ENCODE measurements at places on chromosomes 7 and 10.

DNA sequence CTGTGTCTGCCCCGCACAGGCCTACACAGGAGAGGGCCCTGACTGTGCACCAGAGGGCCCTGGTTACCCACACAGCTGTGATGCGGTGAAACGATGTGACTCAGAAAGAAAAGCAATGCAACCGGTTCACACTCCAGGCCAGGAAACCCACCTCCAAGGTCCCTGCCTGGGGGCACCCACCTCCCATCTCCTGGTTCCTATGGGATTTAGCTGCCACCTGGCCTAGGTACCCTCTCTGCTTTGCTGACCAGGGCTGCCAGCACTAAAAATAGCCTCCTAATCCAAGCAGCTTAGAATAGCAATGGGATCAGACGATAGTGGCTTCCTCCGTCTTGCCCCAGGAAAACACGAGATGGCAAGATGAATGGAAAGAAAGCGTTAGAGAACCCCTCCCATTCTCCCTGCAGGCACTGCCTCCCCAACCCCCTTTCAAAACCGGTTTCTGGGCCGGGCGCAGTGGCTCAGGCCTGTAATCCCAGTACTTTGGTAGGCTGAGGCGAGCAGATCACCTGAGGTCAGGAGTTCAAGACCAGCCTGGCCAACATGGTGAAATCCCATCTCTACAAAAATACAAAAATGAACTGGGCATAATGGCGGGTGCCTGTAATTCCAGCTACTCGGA lies 12.4 kb downstream of the RBP3 start:
- DNase-seq = no peak

DNA sequence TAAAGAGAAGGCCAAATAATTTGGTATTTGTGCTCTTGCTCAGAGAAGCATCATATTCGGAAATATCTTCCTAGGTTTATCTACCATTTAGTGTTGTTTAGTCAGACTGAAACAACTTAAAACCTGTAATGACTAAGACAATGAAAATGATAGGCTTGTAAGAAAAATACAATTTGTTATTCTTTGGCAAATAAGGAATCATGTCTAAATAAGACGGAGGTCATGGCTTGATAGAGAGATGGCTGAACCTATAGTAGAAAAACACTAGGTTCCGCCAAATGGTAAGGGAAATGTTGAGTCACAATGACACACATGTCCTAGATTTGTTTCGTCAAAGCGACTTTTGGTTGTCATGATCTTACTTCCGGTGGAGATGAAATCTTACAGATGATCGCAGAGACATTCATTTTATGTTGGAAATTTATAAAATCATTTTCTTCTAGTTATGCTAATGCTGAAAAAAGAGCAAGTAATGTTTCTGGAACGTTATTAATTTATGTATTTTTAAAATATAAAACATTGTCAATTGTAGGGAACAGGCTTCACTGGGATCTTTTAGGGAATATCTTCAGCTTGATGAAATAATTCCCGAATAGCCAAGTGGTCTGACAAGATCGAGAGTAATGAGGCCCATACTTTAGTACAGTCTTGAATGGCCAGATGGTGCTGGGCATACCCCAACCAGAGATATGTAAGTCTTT lies 1.0 kb downstream of the SRGN start:
- no peak for DNase-seq

DNA sequence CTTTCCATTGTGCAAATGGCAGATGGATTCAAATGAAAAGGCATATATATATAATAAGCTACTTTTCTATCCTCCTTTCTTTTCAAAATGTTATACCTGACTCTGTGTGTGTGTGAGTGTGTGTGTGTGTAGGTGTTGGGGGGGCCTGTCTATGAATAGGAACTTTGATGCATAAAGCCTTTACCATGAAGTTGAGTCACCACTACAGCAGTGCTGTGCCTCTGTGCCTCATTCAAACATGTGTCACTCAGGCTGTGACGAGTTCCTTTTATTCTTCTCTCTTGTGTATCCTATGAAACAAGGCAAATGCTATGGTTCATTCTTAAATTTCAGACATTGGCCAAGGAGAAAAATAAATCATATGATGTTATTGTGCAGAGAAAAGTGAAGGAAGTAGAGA lies 52.7 kb upstream of the DKK1 start:
- DNase-seq = no peak

GRCh38 chr7:112157072-112157471 lies 49.1 kb downstream of the DOCK4 start:
- DNase-seq = no peak

GRCh38 chr10:44334621-44335184 lies 50.2 kb downstream of the CXCL12 start:
- peak; percentile 44 for DNase-seq

- no peak for DNase-seq
These were observed 28.4 kb downstream of the CDK6 start for GRCh38 chr7:92808006-92808405.

DNA sequence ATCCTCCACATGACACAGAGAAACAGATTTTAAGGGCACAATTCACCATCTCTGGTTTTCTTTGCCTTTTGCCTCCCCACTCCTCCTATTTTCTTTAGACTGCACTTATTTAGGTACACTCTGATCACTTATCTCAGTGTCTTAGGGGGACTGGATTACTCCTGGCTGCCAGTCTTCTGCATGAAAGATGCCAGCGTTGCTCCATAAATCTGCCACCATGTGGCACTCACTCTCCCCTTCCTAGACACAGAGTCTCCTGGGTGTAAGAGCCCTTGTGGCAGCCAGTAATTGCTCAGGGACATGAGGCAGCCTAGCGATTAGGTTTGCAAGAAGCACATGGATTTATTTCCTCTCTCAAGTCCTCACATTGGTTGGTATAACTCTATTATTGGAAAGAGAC lies 34.5 kb upstream of the RBM20 start:
- DNase-seq = no peak

DNA sequence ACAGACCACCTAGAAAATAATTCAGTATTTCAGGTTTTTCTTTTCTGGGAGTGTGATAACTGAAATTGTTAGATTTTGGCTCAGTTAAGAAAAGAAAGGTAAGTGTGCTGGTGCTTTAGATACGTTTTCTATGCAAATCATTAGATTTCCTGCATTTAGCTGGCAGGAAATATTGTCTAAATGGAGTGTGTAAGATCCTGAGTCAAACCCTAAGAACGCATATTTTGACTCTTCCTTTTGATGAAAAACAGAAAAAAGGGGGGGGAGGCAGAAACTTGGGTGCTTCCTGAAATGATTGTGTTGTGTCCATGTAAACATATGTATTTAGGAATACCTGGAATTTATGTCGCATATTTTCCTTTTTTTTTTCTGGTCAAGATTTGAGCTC lies 1.2 kb downstream of the GRK5 start:
- no peak for DNase-seq

DNA sequence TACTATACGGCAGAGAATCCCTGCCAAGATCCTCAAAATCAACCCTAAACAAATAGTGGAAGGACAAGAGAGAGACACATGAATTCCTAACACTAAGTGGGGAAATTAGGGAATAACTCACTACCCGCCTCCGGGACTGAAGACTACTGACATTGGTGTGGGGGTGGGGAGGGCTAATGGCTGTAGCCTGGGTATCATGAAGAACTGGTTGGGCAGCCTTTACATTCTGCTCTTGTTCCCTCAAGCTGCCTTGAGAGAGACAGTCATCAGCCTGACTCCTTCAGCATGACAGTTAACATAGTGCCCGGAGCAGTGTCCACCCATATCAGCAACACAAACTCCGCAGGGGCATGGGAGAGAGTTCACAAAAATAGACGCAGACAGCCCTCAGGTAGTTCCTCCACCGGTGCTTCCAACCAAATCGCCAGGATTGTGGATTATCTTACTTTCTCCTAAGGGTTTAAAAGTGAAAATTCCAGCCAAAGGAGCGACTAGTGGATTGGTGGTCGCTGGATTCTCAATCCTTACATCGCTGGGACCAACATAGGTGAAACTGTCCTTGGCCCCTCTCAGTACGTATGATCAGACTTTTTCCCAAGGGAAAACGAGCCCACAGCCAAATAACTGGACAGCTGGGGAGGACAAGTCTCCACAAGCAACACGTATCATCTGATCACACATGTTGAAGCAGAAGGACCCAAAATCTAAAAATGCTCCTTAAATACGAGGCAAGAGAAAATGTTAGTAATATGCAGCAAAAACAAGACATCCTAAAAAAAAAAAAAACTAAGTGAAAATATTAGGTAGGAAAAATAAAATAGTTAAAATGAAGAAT lies 22.6 kb downstream of the TMEM254 start:
- no peak for DNase-seq

DNA sequence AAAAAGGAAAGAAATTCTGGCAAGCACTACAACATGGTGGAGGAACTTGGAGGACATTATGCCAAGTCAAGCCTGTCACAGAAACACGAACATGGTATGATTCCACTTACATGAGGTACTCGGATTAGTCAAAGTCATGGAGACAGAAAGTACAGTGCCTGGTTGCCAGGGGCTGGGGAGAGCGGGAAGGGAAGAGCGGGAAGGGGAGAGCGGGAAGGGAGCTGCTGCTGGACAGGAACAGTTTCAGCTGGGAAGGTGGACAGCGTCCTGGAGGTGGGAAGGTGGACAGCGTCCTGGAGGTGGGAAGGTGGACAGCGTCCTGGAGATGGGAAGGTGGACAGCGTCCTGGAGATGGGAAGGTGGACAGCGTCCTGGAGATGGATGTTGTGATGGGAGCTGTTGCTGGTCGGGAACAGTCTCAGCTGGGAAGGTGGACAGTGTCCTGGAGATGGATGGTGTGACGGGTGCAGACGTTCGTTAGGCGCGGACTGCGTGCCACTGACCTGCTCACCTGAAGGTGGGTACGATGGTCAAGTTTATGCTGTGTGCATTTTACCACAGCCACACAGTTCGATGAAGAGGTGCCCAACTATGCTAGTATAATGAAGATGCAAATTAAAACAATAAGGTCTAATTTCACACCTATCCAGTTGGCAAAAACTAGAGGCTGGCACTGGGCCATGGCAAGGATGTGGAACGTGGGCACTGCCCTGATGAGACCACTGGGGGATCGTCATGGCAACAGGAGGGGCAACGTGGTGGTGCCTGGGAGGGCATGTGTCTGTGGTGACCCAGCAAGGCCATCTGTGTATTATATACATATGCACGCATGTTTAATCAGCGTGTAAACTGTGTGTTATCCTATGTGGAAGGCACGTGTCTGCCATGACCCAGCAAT lies 103.8 kb downstream of the NKX6-2 start:
- DNase-seq = no peak

DNA sequence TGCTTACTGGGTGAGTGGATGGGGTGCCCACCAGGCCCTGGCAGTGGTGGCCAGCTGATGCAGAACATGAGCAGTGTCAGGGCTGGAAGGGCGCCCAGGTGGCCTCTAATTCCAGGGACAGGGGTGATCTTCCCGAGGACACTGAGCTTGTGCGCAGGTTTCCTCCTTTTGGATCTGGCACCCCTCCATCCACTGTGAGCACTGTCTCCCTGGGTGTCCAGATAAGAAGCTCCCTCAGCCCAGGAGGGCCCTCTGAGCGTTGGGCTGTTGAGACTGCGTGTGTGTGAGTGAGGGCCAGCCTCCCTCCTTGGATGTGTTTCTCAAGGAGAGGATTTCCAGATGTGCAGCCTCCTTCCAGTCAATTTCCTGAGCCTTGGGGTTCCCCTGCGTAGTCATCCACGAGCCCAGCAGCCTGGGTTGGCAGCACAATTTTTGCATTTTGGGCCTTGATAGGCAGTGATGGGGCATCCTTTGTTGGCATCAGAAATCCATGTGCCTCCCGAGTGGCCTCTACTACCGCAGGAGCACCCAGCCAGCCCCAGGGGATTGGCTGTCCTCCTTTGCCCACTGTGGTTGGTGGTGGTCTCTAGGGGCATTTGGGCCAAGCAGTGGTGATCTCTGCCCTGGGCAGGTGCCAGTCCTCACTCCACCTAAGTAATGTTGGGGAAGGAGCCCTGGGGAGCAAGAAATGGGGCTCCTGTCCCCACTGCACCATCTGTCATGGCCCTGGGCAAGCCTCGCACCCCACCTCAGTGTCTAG lies 20.9 kb upstream of the BTBD16 start:
- DNase-seq = no peak

- no peak for DNase-seq
These were observed 132.5 kb upstream of the WNT16 start for GRCh38 chr7:121196286-121196685.

- no peak for DNase-seq
These were observed 21.6 kb upstream of the RPEL1 start for GRCh38 chr10:103224133-103224532.

GRCh38 chr10:4186849-4187540 lies 402.0 kb upstream of the KLF6 start:
- no peak for DNase-seq

- DNase-seq = no peak
These were observed 49.5 kb upstream of the PHYHIPL start for GRCh38 chr10:59126991-59127390.

GRCh38 chr7:116198748-116199410 lies 11.5 kb upstream of the TES start:
- DNase-seq = no peak

DNA sequence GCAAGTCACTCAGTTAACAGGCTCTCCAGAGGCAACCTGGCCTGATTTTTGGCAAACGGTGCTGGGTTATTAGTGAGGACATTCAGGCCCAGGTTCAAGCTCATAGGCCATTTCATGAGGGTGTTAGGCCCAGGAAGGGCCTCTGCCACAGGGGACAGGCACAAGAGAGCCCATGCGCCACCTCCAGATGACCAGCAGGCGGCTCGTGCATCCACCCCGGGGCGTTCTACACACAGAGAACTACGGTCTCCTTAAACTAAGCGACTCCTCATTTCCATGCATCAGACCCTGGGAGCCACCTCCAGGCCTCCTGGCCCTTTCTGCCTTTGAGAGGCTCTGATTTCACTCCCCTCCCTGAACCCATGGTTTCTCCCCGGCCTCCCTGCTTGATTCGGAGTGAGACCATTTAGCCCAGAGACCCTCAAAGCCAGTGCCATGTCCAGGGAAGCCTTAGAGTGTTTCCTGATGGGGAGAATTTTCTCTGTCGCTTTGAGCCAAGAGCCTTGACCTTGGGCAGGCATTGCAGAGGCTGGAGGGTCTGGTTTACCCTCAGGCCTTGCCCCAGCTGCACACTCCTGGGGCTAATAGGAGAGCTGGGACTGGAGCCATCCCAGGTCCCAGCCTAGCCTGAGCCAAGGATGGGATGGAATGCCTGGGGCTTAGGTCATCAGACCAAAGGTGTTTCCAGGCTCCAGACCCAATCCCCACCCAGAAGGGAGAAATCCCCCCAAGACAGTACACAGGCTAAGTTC lies 188.0 kb downstream of the GRID1 start:
- no peak for DNase-seq

- DNase-seq = peak; percentile 40
These were observed 57.0 kb upstream of the GLCCI1 start for GRCh38 chr7:7911369-7912123.

All from BJ (cell line).